Stimulated activated CD8-positive, alpha-beta memory T cell treated with anti-CD3 and anti-CD28 coated beads, Interleukin-4, amount 100 ng/mL, for 24 hours (primary cell): ENCODE measurements at places on chromosomes 16 and 17.

- DNase-seq: no peak
Measured at GRCh38 chr16:50642349-50642748, 38.8 kb downstream of the SNX20 start.

DNA sequence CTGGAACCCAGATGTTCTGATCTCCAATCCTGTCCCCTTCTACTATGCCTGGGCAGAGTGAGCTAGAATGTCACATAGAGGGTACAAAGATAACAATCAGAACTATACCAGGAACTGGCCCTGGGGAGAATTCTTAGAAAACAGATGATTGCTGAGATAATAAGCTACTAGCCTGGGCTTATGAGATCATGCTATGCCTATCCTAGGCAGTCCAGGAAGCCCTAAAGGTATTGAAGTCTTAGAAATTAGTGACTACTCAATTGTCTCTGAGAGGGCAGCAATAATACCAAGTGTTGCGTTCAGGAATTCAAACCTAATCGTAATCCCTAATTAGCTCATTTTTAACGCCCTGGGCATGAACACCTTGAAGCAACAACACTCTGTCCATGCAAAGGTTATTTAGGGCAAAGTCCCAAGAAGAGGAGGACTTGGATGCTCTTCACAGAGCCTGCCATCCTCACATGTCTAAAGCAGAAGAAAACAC lies 77.1 kb downstream of the MMD start:
- DNase-seq: no peak

GRCh38 chr16:3718628-3719027 lies 1.3 kb upstream of the TRAP1 start:
- DNase-seq: no peak

GRCh38 chr17:71899317-71899716 lies 221.5 kb upstream of the SOX9 start:
- no peak for DNase-seq
